T-helper 9 cell (primary cell): ENCODE measurements at places on chromosomes 6 and 20.

DNA sequence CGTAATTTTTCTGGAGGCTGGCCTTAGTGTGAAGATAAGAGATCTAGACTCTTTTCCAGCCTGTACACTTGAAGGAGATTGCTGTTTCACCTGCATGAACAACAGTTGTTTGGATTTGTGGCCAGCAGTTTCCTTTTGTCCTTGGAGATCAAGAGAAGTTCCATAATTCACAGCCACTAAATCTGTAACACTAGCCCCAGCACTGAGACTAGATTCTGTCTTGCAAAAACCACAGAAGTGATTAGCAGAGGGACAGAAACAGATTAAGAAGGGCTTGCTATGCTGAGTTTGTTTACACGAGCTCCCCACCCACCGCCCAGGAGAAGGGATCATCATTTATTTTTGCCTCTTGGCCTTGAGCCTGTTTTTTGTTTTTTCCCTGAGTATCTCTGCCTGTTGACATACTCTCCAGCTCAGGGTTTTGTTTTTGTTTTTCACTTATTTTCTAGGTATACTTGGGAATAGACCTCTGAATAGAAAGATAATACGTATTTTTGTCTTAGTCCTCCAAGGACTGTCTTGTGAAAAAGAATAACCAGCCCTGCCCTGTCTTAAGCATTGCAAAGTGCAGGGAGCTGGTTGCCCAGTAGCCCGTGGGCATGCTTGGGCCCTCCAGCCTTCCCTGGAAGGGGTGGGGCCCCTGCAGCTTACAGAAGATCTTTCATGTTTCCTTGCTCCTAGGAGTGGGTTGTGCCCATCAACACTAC lies 93.1 kb upstream of the SOX4 start:
- DNase-seq, result no peak

GRCh38 chr6:22152841-22153240 lies 144.0 kb downstream of the PRL start:
- DNase-seq, result no peak

- DNase-seq, result no peak
Measured at GRCh38 chr6:57019434-57019833, 27.1 kb upstream of the KIAA1586 start.

GRCh38 chr20:63740070-63740626 lies 572 bp downstream of the SLC2A4RG start:
- peak; percentile 52 for DNase-seq

- DNase-seq, result no peak
Measured at GRCh38 chr20:14657266-14658005, 320.0 kb upstream of the FLRT3 start.

- DNase-seq, result no peak
Measured at GRCh38 chr20:20173254-20173653, 120.9 kb downstream of the CFAP61 start.

DNA sequence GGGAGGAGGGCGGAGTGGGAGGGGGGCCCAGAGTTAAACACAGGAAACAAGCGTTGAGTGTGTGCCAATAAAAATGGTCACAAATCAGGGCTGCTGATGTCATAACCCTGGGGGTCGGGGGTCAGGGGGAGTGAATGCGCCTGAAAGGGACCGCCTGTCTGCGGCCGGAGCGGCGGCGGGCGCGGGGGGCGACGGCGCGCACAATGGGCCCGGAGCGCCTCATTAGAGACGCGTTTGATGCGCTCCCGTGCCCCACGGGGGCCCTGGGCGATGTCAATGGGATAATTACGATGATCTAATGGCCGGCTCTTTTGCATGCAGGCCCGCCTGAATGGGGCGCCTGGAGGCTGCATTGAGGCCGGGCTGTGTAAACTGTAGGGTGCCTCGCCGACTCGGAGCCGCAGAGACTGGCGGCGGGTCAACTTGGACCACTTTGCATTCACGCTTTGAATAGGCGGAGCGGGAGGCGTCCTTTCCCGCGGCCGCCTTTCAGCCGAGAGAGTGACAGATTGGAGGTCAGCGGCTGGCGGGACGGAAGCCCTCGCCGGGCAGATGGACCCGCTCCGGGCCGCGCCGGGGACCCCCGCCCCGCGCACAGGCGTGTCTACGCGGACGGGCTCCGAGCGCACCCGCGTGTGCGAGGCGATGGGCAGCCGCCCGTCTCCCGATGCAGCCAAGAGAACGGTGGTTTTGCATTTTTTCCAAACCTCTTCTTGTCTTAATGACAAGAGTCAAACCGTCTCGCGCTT lies 296.1 kb downstream of the TFAP2C start:
- no peak for DNase-seq

- DNase-seq, result no peak
Measured at GRCh38 chr6:40678941-40679340, 91.8 kb upstream of the LRFN2 start.

GRCh38 chr6:73177221-73177944 lies 47.9 kb downstream of the KHDC1L start:
- DNase-seq, result no peak

DNA sequence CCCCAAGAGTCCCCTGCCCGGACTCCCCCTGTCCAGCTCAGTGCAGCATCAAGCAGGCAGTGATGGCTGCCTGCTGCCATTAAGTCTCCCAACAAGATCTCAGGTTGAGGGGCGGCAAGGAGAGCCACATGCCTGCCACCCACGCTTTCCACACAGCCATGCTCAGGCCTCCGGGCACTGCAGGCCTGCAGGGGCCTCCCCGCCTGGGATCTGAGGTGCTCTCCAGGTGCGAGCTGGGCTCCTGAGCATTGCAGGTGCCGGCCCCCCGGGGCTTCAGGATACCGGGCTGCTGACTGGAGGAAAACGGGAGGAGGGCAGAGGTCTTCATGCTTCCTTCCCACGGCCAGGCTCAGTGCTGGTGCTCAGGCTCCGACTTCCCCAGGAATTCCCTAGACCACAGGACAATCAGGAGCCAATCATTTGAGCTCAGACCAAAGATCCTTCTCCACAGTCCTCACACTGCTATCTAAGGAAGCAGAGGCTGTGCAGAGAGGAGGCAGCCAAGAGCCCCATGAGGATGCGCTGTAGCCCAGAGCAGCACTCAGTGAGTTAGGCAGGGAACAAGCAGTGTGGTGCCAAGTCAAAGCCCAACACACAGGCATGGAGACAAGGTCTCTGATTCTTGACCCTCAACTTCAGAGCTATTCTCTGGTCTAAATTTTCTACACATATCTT lies 52.7 kb downstream of the PYGB start:
- no peak for DNase-seq

DNA sequence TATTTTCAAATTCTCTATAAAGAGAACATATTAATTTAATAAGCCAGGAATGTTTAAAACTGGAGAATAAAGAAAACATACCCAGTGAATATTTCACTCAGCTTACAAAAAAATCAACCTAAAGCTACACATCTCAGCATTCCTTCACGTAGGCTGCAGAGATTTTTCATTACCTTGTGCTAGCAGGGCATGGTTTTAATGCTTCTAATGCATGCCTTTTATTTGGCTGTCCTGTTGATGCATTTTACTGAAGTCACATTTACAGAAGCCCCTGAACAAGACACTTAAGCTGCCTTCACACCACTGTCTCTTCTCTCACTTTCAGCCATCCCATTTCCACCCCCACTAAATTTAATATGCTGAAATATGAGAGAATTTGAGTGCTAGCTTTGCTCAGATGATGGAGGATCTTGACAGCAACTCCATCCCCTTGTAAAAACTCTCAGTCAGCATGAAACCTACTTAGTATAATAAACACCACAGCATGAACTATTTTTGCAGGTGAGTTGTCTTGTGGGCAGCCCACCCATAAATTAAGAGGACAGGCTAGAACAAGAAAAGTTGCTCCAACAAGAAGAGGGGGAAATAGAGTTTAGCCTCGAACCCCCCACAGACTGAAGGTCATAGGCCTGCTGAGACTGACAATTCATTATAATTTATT lies 159.4 kb downstream of the SIM1 start:
- no peak for DNase-seq

DNA sequence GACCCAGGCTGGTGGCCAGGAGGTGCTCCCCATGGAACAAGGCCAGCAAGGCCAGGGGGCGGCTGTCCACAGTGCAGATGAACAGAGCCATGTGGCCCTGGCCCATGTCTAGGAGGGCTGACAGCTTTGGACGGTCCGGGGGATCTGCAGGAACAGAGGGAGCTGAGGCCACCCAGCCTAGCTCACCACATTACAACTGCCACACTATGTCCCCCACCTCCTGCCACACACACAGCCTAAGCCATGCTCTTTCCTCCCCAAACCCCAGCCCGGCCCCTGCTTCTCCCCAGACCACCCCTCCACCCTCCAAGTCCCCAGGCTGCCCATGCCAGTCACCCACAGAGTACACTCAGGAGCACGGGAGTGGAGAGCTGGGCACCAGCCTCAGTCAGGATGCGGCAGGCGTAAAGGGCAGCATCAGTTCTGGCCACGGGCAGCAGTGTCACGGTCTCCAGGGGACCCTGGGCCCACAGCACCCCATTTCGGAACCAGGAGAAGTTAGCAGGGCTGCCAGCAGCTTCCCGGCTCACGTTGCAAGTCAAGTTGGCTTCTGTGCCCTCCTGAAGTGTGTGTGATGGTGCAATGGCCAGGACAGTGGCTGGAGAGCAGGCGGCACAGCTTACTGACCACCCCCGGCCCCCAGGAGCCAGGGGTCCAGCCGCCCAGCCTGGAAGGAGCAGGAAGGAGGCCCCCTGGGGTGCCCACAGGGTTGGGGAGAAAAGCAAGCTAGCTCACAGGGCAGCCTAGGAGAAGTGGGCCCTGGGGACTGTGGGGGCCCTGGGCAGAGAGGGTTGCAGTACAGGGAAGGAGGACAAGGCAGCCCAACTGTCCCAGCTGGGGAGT lies 15.2 kb upstream of the ADAM33 start:
- no peak for DNase-seq

DNA sequence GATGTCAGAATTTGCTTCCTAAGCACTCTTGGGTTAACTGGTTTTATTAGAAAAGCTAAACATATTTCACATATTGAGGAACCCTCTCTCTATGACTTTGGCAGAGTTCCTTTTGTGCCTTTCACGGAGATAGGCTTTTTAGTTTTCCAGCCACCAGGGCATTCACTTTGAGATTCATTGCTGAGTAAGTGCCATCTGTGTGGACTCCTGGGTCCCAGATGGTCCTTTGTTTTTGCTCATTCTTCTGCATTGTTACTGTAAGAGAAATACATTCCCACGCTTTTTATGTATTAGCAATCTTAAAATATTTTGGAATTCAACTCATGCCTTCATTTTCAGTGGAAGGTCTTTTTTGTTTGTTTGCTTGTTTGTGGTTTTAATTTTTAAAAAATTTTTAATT lies 76.3 kb upstream of the PHACTR2 start:
- DNase-seq, result no peak

DNA sequence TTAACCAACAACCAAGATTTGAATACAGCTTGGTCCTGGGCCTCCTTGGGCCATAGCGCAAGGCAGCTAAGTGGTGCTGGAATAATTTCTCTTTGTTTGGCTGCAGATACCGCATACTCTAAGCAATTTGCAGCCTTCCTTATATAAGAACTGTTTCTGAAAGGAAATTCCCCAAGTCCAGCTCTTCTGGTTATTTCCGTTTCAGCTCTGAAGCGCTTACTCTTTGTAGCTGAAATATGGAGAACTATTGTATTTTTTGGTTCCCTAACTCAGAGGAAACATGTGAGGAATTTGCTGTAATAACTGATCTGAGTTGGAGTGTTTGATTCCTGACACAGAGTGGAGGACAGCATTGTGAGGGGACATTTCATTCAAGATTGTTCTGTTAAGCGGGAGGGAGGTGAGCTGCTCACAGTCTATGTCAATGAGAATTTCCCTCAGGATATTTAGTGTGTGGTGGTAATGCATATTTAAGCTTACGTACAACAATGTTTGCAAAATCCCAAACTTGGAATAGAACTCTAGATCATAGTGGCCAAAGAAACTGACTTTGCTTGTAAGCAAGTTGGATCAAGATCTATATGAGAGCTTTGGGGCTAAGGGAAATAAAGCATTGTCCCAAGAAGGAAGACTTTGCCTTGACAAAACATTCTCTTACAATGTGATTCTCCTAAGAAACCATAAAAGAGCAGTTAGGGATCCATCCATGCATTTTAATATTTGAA lies 576.6 kb upstream of the FLRT3 start:
- DNase-seq, result no peak

GRCh38 chr20:38935285-38935684 lies 9.1 kb downstream of the FAM83D start:
- no peak for DNase-seq

GRCh38 chr20:62496568-62497218 lies 20.9 kb upstream of the GATA5 start:
- DNase-seq, result peak; percentile 15

- no peak for DNase-seq
Measured at GRCh38 chr6:50922579-50923525, 104.2 kb downstream of the TFAP2B start.

- no peak for DNase-seq
Measured at GRCh38 chr6:3247255-3248146, 11.2 kb upstream of the PSMG4 start.

DNA sequence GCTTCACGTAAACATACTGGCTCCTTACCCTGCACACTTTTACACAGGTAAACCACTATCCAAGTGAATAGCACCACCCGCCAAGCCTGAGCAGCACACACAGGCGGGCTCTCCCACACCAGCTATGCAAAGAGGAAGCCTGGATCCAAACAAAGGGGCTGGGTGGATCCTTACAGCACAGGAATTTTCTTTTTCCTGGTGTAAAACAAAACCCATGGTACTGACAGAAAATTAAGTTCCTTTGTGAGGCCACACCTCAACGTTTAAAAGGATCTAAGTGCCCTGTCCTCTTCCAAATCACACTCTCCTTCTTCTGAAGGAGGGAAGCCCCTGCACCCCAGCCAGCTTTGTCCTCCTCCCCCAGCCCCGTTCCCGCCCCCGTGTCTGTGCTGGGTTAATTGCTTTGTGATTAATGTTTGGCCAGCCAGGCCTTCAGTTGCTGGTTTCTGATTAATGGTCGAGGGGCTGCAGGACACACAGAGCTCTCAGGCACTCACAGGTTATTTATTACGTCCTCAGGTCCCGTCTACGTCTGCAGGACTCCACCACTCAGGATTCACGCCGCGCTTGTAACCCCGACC lies 6.1 kb downstream of the DACT2 start:
- no peak for DNase-seq

DNA sequence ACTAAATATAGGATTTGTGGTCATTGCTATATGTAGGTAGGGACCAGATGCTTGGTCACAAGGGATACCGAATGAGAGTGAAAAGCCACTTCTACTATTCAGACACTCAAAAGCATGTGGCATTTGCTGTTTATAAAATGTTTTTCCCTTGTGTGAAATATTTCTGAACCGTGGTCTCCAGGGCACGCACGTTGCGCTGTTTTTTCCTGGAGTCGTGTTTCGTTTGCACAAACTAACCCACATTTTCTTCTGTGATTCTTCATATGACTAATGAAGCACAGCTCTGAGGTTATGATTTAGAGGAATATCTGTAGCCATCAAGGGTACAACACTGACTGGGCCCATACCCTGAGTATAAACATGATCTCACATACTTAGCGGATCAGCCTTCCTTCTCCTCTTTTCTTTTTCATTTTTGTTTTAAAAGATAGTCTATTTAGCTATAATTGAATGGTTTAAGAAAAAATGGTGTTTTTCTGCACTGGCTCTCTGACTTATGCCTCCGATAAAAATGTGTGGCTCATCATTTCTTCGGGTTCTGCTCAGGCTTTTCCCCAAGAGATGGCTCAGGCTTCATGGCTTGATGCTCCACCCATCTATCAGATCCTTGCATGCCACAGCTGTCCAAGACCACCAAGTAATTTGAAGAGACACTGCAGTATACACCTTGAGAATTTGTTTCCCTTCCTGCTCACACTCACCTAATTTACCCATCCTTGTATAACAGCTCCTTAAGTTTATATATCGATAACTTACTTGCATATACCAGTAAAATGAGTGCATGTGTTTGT lies 59.9 kb upstream of the HBS1L start:
- DNase-seq, result no peak

GRCh38 chr6:79137671-79138070 lies 59.6 kb upstream of the PHIP start:
- DNase-seq, result no peak

- no peak for DNase-seq
Measured at GRCh38 chr6:12083763-12084162, 71.7 kb downstream of the HIVEP1 start.
